Stimulated activated CD4-positive, alpha-beta T cell treated with anti-CD3 and anti-CD28 coated beads, TNF-alpha, amount 100 ng/mL, for 24 hours (primary cell): ENCODE measurements at places on chromosomes 5 and 9.

GRCh38 chr5:17359451-17360011 is 138.5 kb upstream of the TAF11L2 start:
- DNase-seq, result no peak

GRCh38 chr9:38127271-38127839 is 58.3 kb upstream of the SHB start:
- no peak for DNase-seq

DNA sequence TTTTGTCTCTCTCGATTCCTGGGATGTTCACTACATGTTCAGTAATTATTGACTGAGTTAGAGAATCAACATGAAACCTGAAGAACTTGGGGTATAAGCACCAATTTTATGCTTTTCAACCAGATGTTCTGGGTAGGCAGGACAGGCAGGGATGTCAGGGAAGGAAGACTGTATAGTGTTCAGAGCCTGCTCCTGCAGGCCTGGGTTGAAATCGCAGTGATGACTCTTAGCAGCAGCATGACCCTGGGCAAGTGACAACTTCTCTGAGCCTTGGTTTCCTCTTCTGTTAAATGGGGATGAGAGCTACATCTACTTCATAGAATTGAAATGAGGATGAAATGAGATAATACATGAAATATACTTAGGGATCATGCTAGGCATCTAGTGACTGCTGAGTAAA is 29.7 kb upstream of the PANK3 start:
- DNase-seq, result no peak

DNA sequence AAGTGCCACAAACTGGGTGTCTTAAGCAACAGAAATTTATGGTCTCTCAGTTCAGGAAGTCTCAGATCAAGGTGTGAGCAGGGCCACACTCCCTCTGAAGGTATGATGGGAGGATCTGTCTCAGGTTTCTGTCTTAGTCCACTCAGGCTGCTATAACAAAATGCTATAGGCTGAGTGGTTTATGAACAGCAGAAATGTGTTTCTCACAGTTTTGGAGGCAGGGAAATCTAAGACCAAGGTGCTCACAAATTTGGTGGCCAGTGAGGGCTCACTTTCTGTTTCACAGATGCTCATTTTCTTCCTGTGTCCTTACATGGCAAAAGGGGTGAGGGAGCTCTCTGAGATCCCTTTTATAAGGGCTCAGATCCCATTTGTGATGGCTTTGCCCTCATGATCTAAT is 281.4 kb downstream of the CWC27 start:
- no peak for DNase-seq

DNA sequence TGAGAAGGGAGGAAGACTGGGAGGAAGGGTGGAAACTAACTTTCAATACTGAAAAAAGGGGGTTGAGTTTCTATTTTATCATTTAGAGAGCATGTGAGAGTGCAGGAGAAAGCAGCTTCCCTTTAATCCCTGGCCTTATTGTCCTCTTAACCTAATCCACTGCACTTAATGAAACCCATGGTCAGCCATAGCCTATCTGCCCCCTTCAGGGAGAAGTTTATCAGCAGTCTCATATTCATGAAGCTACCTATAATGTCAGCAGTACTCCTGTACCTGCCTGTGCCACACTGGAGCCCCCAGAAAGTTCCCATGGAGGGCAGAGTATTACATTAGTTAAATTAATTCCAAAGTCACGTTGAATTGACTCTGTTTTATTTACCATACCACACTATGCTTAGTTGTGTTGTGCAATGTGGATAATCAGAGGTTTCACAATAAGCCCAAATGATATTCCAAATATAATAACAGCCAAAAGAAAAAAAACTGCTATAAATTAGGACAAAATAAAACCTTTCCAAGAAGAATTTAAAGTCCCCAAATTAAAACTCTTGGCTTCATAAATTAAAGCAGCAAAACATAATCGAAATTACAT is 62.9 kb downstream of the MUSK start:
- DNase-seq, result no peak
